ENCODE measurements at places on chromosomes 7 and 10. TPM values are rescaled to one million over a fixed set of nuclear protein-coding genes. Genes with fewer than 3 reads are reported as not detected.

The TRPV5 gene
- not detected for polyA plus RNA-seq

The CACUL1 gene
- polyA plus RNA-seq = 31.4 TPM

The AGMO gene
- not detected for polyA plus RNA-seq

DNA sequence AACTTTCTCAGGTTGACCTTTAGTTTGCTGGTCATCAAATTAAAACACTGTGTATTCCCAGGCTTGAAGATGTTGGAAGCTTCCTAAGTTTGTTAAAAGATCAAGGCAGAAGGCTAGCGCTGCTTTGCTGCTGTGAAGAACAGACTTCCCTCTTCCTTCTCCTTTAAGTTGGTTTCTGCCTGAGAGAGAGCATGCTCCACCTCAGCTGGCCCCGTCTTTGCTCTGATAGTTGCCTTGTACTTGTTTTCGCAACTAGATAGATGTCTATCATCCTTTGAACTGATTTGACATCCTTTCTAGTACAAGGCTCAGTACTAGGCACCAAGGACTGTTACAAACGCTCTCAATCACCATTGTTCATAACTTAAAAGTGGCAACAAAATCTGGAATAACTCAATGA is 177.8 kb upstream of the MKLN1 start:
- no peak for DNase-seq

- no peak for DNase-seq
Observed at GRCh38 chr10:102435529-102436233, 3.3 kb upstream of the CUEDC2 start.

GRCh38 chr7:19405541-19405940 is 260.3 kb upstream of the FERD3L start:
- DNase-seq = no peak

The EPO gene
- not detected for polyA plus RNA-seq

All from CD4-positive, CD25-positive, alpha-beta regulatory T cell (primary cell).